NCI-H146 (cell line): ENCODE measurements at places on chromosomes 5 and 9.

GRCh38 chr5:74655206-74655605 lies 14.7 kb upstream of the ENC1 start:
- no peak for DNase-seq

DNA sequence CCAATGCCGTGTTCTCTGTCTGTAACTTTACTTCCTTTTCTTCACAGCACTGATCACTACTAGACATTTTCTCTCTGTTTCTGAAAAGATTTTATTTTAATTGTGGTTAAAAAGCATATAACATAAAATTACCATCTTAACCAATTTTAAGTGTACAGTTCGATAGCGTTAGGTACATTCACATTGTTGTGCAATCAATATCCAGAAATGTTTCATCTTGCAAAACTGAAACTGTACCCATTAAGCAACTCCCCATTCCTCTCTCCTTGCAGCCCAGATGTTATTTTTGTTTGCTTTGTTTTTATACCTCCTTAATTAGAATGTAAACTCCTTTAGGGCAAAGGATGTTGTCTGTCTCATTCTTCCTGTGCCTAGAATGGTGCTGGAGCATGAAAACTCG lies 47.5 kb downstream of the COL27A1 start:
- DNase-seq, result no peak

DNA sequence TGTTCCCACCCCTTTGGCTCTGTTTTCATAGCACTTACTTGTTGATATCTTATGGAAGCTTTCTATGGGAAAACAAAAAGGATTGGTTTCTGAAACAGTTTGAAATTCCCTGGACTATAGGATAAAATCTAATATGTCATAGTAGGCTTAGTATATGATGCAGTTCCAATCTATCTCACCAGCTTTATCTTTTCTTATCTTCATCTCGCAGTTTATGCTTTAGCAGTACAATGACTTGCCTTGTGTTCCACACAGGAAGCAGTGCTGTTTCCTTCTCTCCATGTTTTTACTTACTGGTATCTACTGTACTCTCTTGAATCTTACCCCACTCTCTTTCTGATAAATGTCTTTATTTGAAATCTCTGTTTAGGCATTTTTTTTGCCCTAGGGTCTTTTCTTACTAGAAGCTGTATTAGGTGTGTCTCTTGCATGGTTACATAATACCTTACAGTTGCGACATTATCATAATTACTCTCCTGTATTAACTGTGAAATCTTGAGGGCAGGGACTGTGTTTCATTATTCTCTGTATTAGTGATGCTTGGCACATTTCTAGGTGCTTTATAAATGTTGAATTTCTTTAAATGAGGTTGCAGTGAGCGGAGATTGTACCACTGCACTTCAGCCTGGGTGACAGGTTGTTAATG lies 76.3 kb downstream of the FOCAD start:
- no peak for DNase-seq

GRCh38 chr9:129568560-129569501 lies 52.1 kb downstream of the C9orf50 start:
- peak; percentile 50 for DNase-seq

GRCh38 chr5:2459251-2459650 lies 292.2 kb downstream of the IRX2 start:
- no peak for DNase-seq

- DNase-seq, result no peak
These were observed 18.1 kb downstream of the ANKS6 start for GRCh38 chr9:98778251-98778650.

DNA sequence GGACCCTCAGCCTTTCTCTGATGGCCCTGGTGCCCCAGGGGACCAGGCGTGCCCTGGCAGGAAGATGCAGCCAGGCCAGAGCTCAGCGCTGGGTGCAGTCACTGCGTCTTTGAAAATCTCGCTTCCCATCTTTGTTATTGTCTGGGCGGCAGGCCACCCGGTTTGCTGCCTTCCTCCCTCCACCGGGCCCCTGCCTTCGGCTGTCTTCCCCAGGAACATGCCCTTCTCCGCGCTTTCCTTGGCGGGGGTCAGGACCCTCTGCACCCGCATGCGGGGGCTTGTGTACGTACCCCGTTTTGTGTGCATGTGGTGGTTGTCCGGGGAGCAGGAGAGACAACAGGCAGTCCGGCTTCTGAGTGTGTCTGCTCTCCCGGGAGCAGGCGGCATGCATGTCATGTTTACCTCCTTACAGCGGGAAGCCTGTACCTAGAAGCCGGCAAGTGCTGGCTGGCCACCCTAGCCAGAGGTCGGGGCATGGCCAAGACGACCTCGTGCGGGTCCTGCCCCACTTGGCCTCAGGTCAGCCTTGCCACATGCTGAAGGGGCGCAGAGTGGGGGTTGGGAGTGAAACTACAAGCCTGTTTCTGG lies 49.5 kb downstream of the DAB2IP start:
- no peak for DNase-seq

DNA sequence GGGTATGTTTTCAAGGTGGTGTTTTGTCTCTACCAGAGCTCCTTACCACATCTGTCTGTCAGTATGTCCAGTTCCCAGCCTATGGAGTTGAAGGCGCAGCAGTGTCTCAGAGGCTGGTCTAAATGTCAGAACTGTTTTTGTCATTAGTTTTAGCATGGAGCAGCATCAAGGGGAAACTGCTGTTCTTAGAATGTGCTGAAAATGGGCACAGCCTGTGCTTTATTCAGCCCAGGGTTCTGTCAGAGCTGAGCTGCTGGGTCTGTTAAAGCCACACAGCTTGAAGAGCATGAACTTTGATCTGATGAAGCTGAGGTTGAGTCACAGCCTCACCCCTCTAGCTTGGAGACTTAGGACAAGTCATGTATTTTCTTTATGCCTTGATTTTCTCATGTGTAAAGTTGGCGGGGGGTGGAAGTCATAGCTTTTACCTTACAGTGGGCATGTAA lies 71.9 kb downstream of the RALGPS1 start:
- DNase-seq, result no peak

DNA sequence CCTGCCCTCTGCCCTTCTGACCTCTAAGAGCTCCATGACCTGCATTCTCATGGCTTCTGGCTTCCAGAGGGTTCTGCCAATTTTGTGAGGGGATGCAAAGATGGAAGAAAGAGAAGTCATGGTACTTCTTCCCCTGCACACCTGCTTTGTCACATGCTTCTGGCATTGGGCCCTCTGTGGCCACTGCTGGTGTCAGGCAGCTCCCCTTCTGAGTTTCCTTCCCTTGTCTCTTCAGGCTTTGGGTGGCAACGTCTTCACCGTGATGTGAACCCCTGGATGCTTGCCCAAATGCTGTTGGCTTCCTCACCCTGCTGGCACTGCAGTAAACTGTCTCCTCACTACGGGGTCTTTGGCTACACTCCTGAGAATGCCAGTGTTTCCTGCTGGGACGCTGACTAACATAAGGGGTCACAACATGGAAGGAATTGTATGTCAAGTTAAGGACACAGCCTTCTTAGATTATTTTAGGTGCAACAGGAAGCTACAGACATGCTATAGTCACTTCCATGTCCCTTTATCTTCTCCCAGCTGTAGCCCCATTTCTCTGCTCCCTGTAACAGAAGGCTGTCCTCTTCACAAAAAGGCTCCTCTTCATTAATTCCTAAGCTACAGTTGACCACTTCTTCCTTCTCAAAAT lies 8.9 kb upstream of the CLINT1 start:
- DNase-seq, result no peak

DNA sequence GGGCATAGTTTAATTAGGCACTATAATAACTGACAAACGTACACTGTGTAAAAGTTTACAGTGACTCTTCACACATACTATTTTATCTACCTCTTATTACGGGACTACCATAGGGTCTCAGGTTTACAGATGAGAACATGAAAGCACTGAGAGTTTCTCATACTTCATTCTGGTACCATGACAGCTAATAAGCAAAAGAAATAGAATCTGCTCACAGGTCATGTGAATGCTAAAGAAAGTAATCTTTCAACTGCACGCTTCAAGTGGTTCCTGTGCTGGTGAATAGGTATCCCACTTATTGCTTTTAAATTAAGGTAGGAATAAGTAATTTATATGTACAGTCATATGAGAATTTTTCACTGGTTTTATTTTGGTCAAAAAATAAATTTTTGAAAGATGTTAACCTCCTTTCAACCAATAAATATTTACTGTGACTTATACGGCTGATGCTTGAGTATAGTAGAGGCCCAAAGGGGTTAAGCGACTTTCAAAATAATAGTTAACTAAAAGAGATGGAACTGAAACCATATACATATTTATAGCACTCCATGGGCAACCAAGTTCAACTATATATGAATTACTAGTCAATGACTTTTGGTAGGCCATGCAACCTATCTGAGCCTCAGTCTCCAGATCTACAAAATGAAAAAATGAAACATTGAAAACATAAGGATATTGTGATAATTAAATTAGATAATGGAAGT lies 8.1 kb downstream of the CDKN2A start:
- DNase-seq, result no peak

- DNase-seq, result no peak
These were observed 21.9 kb downstream of the MOCS2 start for GRCh38 chr5:53087621-53088121.

GRCh38 chr5:171486613-171487012 lies 67.2 kb downstream of the FGF18 start:
- DNase-seq, result no peak

DNA sequence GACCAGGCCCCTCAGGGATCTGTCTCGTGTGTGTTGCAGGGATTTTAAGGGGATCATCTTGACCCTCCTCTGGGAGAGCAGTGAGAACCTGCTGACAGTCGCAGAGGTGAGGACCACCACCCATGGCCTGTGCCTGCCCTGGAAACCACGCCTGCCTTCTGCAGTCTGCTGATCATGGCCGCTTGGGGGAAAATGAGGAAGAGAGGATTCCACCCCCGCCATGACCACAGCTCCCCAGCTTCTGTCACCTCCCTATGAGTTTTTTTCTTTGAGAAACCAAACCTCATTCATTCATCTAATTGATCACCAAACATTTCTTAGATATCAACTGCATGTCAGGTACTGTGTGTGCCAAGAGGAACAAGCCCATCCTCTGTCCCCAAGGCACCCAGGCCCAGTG lies 46.3 kb upstream of the TDRD7 start:
- DNase-seq, result no peak

DNA sequence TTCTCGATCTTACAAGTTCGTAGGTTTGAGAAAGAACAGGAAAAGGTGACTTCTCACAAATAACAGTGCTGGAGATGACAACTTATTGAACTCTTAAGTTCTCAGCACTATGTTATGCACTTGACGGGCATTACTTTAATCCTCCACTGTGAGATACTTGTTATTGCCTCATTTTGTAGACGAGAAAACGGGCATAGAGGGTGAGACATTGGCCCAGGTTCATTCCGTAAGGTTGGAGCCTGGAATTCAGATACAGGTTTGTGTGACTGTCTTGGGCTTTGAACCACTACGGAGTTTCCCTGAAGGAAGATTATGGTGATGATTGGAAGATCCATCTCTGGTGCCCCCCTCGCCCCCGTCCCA lies 657 bp downstream of the MAT2B start:
- DNase-seq, result no peak

DNA sequence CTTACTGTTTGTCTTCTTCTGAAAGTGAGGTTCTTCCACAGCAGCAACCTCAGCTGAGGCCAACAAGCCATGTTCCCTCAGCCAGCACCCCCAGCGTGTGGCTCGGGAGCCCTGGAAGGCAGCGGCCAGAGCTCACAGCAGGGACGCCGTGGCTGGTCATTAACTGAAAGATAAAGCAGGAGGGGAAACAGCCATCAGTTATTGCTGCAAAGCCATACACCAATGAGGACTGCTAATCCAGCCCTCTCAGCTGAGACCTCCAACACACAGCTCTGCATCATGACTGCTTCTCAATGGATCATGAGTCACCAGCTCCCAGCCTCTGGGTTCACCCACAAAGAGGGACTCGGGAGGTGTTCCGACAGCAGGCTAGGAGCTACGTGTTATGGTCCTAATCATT lies 24.3 kb downstream of the ABCA1 start:
- no peak for DNase-seq

GRCh38 chr9:134390537-134390936 lies 64.3 kb downstream of the RXRA start:
- no peak for DNase-seq

DNA sequence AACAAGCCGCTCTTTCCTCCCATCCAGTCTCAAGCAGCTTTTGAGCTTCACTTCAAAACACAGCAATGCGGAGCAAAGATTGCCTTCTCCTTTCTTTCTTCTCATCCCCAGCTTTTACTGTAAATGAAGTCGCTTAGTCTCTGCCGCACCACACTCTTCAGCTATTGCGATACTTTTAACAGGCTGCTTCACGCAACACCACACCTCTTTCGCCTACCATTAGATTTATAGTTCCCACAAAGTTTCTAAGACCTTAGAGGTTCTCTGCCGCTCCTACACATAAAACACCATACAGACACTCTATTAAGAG lies 711 bp downstream of the PGGT1B start:
- no peak for DNase-seq

- DNase-seq, result no peak
These were observed 9.3 kb upstream of the NEUROG1 start for GRCh38 chr5:135545099-135545498.

GRCh38 chr5:134267366-134268018 lies 41.6 kb upstream of the PPP2CA start:
- peak; percentile 12 for DNase-seq

GRCh38 chr5:98529321-98529720 lies 244.1 kb upstream of the RGMB start:
- no peak for DNase-seq

DNA sequence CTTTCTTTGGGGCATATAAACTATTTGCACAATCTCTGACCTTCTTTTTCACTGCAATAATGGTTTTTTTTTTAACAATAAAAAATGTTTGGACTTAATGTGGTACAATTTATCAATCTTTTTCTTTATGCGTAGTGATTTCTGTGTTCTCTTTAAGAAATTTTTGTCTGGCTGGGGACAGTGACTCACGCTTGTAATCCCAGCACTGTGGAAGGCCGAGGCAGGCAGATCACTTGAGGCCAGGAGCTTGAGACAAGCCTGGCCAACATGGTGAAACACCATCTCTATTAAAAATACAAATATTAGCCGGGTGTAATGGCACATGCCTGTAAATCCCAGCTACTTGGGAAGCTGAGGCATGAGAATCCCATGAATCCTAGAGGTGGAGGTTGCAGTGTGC lies 72.3 kb downstream of the STK32A start:
- DNase-seq, result no peak

- no peak for DNase-seq
These were observed 248.5 kb upstream of the PANK3 start for GRCh38 chr5:168827636-168828035.

GRCh38 chr5:6675784-6676491 lies 37.3 kb upstream of the TENT4A start:
- DNase-seq, result no peak

DNA sequence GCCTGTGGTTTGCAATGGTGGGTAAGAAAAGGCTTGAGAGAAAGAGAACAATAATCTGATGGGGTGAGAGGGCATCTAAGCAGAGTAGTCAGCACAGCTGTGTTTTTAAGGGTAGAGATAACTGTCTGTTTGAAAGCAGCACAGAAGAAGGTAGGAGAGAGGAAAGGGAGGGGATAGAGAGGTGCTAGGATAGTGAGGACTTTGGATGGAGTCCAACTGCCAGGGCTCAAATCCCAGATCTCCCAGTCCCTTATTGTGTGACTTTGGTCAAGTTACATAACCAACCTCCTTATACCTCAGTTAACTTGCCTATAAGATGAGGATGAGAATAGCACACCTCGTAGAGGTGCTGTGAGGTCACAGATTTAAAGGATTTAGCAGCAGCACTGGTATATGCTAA lies 55.6 kb downstream of the GPR21 start:
- DNase-seq, result no peak
